ENCODE measurements at places on chromosomes 6 and 20.

GRCh38 chr6:20202699-20203302 lies 9.5 kb downstream of the MBOAT1 start:
- no peak for DNase-seq

GRCh38 chr6:41427642-41428335 lies 92.4 kb downstream of the NCR2 start:
- peak; percentile 81 for DNase-seq

DNA sequence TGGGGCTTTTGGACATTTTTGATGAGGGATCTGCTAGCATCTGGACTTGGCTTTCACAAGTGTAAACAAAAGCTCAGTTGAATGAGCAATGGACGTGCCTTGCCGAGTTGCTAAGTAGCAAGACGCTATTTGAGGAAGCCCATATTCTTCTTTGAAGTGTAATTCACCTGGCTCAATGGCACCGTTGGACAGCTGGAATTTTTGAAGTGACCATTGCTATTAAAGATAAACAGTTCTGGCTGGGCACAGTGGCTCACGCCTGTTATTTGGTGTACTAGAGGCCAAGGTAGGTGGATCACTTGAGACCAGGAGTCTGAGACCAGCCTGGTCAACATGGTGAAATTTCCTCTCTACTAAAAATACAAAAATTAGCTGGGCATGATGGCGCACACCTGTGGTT lies 88.8 kb upstream of the SOX4 start:
- DNase-seq = no peak

GRCh38 chr6:169189686-169190085 lies 64.0 kb downstream of the THBS2 start:
- DNase-seq = no peak

GRCh38 chr6:139402876-139403386 lies 28.5 kb upstream of the CITED2 start:
- no peak for DNase-seq

- no peak for DNase-seq
These were observed 50.6 kb upstream of the RNF182 start for GRCh38 chr6:13874191-13874549.

GRCh38 chr20:50654904-50655303 lies 36.4 kb downstream of the RIPOR3 start:
- peak; percentile 56 for DNase-seq

- no peak for DNase-seq
These were observed 155.9 kb downstream of the NFATC2 start for GRCh38 chr20:51386586-51386985.

- peak; percentile 63 for DNase-seq
These were observed 4.6 kb downstream of the DACT2 start for GRCh38 chr6:168314948-168315347.

- no peak for DNase-seq
These were observed 10.7 kb upstream of the KCNK15 start for GRCh38 chr20:44734938-44735337.

GRCh38 chr6:147603392-147604081 lies 95.0 kb downstream of the SAMD5 start:
- no peak for DNase-seq

DNA sequence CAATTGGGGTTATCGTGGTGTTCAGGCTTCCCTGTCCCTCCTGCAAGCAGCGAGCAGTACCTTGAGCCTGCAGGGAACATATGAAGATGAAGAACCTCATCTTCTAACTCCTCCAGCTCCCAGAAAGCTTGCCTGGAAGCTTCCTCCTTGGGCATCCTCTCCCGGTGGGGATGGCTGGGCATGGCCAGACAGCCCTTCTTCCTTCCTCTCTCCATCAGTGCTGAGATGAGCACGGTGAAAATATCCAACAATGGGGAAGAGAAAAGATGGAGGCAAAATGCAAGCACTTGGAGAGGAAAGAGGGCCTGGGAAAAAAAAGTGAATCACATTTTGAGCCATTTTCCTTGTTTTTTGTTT lies 107.7 kb upstream of the FOXA2 start:
- DNase-seq = no peak

DNA sequence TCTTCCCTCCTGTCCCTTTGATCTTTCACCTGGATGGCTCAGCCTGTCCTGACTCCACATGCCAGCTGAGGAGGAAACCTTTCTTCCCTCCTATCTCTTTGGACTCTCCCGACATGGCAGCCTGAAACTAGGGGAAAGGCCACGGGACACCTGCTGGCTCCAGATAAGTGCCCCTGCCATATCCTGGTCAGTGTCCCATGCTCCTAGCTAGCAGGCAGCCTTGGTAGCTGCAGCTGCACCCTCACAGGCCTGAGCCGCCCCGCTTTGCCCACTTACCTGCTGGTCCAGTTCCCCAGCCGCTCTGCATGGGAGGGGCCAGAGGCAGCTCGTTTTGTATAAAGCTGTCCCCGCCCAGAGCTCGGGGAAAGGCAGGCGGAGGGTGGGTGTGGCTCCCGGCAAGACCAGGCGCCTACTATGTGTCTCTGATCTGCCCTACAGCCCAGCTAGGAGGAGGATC lies 7.4 kb upstream of the SLC52A3 start:
- no peak for DNase-seq

DNA sequence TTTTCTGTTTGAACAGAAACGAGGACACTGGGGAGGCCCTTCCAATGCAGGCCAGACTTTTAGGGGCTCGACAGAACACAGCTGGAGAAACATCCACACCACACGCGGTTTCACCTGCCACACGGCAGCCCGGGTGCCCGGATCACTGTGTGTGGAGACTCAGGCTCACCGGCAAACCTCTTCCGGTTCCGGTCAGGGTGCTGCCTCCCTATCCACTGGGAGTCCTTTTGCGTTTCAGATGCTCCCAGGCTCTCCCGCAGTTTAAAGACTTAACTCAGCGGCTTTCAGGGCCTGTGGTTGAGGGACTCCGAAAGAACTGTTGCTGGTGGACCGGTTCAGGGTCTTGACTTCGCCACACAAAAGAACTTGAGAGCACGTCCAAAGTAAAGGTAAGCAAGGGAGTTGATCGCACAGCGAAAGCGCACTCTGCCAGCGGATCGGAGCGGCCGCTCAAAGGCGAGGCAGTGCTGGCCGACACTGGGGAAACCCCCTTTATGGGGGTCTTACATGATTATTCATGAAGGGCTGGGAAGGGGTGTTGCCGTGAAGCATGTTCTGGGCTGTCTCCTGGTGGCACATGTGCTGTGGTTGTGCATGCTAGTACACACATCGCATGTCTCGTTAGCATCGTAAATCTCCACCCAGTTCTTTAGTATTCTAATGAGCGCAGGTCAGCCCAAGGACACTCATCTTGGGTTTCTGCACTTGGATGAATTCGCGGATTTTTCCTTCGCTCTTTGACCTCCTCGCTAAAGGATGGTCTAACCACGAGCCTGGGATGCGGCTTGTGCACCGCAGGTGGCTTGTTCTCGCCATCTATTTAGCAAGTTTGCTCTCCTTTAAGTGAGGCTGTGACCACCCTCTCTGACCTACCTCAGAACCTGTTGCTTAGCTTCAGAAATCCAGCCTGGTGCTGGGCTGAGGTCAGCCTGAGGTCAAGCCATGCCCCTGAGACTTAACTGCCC lies 180.3 kb downstream of the CDH26 start:
- no peak for DNase-seq

GRCh38 chr6:31666337-31666965 lies 571 bp downstream of the CSNK2B start:
- no peak for DNase-seq

DNA sequence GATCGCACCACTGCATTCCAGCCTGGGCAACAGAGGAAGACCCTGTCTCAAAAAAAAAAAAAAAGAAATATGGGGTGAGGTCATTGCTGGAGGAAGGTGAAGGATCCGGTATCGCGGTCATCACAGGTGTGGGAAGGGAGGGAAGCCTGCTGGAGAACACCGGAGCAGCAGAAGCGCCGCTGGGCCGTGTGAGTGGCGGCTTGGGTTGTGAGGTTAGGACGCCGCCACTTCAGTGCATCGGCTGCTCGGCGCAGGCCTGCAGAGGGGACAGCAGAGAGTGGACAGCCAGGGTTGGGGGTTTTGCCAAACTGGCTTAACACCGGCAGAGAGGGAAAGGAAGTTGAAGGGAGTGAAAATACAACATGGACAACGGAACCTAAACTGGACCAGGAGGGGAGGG lies 5.4 kb downstream of the TLDC2 start:
- no peak for DNase-seq

GRCh38 chr6:43335469-43335868 lies 26.8 kb upstream of the CRIP3 start:
- DNase-seq = no peak

GRCh38 chr6:166194914-166195859 lies 27.5 kb upstream of the TBXT start:
- no peak for DNase-seq

DNA sequence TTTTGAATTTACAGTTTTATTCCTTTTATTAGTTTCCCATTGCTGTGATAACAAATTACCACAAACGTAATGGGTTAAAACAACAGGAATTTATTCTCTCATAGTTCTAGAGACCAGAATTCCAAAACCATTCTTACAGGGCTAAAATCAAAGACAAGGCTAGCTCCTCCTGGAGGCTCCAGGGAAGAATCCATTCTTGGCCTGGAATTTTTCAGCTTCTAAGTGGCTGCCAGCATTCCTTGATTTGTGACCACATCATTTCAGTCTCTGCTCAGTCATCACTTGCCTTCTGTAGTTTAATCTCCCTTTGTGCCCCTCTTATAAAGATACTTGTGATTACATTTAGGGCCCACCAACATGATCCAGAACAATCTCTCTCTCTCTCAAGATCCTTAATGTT lies 897 bp upstream of the SEL1L2 start:
- no peak for DNase-seq

DNA sequence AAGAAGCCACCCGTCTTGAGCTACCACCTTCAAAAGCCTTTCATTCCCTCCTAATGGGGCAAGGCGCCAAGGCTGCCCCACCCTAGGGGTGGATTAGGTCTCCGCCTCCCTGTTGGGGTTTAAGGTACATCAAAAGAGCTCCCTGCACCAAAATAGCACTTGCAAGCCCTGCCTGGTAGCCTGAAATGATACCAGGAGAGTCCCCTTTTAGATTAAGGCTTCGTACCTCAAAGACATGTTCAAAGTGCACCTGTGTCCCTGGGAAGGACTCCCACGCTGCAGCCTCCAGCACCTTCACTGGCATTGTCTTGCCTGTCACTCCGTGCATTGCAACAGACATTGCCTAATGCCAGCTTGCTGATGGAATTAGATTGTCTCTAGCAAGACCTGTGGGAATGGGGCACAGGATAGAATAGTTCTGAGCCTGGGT lies 15.7 kb upstream of the CDKN1A start:
- DNase-seq = no peak

GRCh38 chr6:166007349-166008263 lies 160.0 kb downstream of the TBXT start:
- DNase-seq = peak; percentile 78

DNA sequence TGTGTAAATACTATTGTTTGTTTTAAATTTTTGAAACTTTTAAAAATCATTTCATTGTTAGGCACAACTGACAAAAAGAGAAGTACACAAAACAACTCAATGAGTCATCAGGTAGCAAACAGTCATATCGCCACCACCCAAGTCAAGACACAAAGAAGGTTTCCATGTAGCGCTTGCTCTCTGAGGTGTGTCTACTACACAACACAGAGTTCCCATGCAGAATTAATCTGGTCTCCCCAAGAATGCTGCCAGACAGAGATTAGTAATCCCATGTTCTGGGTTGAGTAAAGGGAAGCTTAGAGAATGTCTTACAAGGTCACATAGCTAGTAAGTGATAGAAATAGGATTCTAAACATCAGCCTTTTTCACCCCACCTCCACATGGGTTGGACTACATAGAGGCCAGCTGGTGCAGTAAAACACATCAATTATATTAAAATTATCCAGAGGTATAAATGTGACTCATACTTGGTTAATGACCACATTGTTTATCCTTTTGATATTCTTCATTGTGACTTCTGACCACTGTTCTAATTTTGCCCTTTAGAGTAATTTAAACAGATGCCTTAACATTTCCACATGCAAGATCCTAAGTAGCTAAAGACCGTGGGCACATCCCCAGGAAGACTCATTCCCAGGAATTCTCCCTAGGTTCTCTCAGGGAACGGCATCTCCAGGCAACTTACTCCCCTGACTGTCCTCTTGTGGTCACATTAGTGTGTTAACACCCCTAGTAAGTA lies 413.5 kb downstream of the PRKN start:
- no peak for DNase-seq

DNA sequence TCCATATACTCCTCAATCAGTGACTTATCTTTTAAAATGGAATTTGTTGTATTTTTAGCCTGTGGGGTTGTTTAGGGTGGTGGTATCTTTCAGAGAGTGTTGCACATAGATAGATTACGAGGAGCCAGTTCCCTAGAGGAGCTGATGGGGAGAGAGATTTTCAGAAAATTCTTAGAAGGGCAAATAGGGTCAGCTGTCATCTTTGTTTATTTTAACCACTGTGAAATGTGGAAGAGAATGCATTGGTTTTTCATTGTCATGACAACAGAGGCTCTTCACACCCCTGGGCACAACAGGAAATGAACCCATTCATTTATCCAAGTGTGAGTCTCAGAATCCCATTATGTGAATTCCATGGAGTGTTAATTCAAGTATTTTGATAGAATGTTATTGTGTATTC lies 188.4 kb downstream of the JARID2 start:
- DNase-seq = no peak

- no peak for DNase-seq
These were observed 10.8 kb downstream of the DDO start for GRCh38 chr6:110404607-110405006.

- DNase-seq = no peak
These were observed 157.8 kb upstream of the TENT5A start for GRCh38 chr6:81909981-81910900.

DNA sequence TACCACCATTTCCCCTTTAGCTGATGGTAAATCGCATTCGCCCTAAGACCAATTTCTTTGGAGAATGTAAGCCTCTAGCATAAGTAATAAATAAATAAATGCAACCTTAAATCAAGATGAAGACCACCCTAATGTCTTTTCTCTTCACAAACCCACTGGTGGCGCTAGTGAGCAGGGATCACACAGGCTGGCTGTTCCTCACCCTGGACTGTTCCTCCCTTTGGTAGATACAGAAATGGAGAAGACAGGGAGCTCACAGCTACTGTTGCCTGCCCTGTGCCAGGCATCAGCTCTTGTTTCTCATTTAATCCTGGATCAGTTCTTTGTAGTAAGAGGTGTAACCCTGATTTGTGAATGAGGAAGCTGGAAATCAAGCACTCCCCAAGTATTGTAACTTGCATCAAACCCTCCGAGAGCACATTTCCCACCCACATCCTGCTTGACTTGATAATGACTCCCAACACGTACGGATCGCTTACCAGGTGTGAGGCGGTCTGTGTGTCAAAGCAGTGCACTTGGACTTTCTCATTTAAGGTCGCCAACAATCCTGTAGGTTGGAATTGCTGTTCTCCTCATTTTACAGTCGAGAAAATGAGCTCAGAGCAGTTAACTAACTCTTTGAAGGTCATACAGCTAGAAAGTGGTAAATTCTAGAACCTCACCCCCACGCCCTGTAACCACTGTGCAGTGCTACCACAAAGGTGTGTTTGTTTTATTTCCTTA lies 236.1 kb downstream of the TSHZ2 start:
- DNase-seq = no peak

GRCh38 chr20:15449061-15449460 lies 1111.6 kb upstream of the FLRT3 start:
- no peak for DNase-seq

GRCh38 chr6:131792091-131792496 lies 15.7 kb upstream of the ENPP1 start:
- DNase-seq = no peak

- no peak for DNase-seq
These were observed 1.4 kb upstream of the LIN28B start for GRCh38 chr6:104955491-104955890.
